ENCODE measurements at places on chromosomes 5 and 9.

- DNase-seq, result no peak
These were observed 4.8 kb upstream of the IER5L start for GRCh38 chr9:129182625-129183494.

DNA sequence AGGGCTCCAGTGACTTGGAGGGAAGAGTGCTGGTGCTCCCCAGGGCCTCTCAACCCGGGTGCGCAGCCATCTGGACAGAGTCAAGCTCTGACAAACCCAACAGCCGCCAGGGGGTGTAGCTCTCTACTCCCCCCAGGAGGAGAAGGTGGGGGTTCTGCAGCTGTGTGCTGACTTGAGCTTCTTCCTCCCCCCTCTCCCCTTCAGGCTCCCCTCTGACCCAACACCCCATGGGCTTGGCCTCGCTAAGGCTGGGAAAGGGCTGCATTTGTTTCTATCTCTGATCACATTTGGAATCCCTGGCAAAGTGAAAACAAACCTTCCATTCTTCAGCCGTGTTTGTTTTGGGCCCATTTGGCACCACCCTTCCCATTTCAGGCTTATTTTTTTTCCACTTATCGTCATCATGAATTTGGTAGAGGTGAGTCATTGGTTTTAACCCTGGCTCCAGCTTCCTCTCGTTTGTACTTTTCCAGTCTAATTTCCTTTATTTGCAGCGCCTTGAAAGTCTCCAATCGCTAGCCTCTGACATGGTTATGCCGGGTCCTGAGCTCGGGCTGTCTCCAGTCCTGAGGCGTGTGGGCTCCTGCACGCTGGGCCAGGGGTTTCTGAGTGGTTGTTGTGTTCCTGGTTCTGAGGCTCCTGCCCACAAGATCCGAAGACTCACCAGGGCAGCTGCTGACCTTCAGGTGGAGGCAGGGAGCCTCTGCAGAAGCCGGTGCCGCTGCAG is 36.1 kb downstream of the DAP start:
- DNase-seq, result no peak

- no peak for DNase-seq
These were observed 42.5 kb downstream of the ADAMTS16 start for GRCh38 chr5:5182508-5183188.

DNA sequence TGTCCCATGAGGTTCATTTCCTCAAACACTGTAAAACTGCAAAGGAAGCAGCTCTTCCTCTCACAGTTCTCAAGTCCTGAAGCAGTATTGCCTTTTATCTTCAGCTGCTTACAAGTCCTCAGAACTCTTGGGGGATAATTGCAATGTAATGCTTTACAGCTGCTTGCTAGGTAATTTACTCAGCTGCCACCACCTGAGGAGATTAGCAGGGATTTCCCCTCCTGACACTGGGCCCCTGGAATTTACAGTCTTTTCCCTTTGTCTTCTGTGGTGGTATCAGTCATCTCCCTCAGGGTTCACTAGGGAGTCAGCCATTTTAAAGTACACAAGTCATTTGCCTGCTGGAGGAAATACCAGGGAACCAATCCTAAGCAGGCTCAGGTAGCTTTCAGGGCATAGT is 754.3 kb upstream of the GRAMD2B start:
- no peak for DNase-seq

GRCh38 chr5:180684623-180685161 is 35.3 kb upstream of the FLT4 start:
- DNase-seq, result no peak

- DNase-seq, result no peak
These were observed 782.2 kb upstream of the NUDT12 start for GRCh38 chr5:104344809-104345208.

- no peak for DNase-seq
These were observed 499 bp upstream of the TMEM232 start for GRCh38 chr5:110727025-110727314.
